Glutamatergic neuron (in vitro differentiated cells): ENCODE measurements at places on chromosomes 12 and 14.

GRCh38 chr12:6765634-6766581 is at the start of gene PTMS:
Gene PTMS (plus strand): TSS chr12:6766363. CDS start chr12:6766706, 343 bp downstream.
- peak; percentile 89 for DNase-seq

DNA sequence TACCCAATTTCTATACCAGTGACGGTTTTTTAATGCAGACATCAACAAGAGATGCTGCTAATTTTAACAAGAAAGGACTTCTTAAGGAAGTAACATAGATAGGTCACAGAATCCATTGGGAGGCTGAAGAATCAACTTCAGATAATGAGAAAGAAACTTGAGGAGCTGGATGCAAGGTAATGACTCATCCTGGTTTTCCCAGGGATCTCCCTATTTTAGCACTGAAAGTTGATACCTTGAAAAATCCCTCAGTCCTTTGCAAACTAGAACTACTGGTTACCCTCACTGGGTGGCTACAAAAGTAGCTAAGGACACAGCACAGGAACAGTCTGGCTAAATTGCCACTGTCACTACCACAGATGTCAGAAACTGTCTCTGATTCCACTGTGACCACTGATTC is 561.9 kb downstream of the FLRT2 start:
- DNase-seq: no peak

DNA sequence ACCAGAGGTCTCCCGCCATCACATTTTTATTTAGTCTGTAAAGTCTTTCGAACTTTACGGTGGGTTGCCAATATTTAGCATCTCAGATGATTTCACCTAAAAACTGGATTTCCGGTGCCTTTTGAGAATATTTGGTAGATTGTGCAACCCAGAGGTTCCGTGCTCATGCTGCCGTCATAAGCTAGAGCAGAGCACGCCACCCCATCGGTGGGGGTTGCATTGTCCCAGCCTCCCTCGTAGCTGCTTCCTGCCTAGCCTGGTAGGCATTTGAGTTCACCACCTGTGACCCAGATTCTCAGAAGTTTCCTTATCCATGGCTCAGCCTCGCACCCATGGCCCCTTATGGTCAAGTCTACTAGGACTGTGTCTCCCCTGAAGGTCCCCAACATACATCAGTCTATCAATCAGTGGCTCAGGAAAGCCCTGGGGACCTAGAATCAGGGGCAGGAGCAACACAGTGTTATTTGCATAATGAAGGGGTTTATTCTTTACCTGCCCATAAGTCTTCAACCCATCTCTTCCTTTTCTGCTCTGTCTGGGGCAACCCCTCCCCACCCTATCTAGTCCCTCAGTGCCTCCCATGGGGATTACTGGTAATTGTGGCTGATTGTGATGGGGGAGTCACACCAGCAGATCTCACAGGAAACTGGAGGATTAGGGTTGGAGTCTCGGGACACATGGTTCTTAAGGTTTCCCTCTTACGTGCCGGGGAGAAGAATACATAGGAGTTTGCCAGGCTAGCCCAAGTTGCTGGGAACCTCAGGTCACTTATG is 152.3 kb downstream of the PHETA1 start:
- DNase-seq: no peak

DNA sequence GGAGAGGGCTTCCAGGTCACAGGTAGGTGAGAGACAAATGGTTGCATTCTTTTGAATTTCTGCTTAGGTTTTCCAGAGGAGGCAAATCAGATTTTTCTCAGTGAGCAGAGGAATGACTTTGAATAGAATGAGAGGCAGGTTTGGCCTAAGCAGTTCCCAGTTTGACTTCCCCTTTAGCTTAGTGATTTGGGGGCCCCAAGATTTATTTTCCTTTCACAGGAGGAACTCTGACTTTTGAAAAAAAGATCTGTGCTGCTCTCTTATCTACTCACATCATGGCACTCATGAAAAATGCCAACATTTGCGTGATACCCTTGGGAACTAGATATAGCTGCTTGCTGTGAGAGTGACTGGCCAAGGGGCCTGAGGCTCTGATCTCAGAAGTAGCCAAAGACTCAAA is 58.0 kb upstream of the EVL start:
- no peak for DNase-seq

DNA sequence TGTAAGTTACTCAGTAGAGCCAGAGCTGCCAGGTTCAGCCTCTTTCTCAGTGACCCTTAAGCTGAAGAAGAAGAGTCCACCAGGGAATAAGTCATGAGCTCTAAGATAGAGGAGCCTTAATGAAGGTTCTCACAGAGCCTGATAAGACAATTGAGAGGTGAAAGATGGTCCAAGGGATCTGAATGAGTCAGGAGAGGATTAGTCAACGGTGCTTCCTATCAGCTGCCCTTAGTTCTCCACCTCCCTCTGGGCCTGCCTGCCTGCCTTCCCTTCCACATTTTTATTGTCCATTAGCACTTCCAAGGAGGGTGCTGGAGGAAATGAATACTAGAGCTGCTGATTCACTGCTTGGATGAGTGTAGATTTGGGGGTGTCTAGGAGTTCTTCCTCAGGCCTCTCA is 161.7 kb upstream of the RMST start:
- DNase-seq: no peak

DNA sequence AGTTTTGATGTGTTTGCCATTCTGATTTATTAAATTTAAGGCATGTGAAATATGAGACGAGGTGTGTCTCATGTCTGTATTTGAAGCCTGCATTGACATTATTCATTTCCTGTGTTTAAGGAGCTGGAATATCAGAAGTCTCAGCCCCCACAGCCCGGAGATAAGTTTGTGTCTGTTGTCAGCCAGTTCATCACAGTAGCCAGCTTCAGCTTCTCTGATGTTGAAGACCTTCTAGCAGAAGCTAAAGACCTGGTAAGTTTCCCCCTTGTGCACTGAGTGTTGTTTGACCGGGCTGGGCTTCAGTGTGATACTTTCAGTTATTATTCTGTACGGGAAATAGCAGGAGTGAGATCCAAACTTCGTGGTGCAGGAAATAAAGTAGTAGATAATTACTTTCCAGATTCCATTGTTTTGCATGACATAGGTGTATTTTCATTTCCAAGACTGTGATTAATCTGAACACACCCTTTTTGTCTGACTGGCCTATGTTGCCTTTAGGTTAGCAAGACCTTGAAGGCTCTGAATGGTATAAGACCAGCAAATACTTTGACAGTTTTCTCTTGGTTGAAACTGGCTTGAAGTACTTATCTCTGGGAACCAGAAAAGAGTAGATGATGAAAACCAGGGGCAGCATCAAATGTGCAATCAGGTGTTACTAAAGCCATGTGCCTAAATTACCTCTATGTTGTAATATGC is 101.5 kb downstream of the GPR135 start:
- DNase-seq: no peak

- DNase-seq: no peak
These were observed 56.4 kb upstream of the ATP2A2 start for GRCh38 chr12:110224379-110225304.

- no peak for DNase-seq
These were observed 32.7 kb upstream of the FBLN5 start for GRCh38 chr14:91980157-91980556.

DNA sequence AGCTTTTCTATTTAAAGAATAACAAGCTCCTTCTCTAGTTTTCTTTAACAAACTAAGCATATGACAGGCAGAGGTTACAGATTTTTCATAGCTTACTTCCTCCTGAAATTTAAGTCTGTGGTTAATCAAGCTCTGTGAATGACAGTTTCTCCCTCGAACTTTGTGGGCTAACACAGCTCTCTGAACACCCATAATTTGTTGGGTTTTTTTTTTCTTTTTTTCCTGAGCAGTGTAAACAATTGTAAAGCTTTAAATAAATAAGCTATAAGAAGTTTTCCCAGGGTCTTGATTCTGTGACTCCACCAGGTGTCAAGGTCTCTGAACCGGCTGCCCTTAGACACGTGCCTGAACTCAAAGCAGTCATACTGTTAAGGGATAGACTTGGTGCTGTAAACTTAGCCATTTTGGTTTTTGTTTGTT is 128.1 kb upstream of the AMIGO2 start:
- DNase-seq: no peak

GRCh38 chr12:53995002-53995377 is 5.0 kb upstream of the HOXC9 start:
- DNase-seq: no peak

GRCh38 chr12:49111206-49111605 is 559 bp upstream of the LMBR1L start:
- no peak for DNase-seq

DNA sequence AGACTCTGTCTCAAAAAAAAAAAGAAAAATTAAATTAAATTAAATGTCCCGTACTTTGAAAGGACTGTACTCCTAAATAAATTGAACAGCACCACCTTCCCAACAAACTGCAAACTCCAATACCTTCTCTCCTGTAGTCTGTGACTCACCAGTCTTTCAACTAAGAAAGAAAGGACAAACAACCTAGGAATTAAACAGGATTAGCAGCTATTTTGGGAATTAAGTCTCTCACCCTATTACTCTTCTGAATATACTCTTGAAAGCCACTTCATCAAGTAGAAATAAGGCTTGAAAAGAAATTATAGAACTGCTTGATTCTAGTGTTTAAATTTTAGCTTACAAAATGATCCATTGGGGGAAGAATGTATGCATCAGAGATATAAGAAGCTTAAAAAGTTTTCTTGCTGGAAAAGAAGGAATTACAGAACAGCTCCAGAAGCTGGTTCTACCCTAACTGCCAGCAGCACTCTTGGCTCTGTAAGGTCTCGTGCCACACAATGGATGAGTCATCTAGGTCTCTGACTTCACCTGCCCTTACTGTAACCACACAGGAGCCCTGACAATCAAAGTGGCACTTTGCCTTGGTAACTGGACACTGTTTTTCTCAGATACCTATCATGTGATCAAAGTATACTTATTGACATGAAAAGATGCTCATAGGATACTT is 57.0 kb upstream of the CERS5 start:
- DNase-seq: no peak

DNA sequence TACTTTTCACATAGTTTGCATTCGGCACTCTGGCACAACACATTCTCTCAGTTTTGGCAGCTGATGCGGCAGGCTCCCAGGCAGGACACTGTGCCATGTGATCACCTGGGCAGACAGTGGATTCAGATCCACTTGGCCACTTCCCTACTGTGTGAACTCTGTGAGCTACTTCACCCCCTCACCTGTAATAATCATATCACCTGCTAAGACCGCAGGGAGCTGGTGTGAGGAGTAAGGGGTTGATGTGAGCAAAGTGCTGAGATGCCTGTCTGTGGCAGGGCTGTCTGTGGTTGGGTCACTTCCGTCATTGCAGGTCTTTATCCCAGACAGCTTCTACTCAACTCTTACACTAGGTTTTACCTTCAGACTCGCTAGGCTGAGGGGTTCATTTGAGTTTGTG is 50.4 kb upstream of the AMN start:
- DNase-seq: no peak

DNA sequence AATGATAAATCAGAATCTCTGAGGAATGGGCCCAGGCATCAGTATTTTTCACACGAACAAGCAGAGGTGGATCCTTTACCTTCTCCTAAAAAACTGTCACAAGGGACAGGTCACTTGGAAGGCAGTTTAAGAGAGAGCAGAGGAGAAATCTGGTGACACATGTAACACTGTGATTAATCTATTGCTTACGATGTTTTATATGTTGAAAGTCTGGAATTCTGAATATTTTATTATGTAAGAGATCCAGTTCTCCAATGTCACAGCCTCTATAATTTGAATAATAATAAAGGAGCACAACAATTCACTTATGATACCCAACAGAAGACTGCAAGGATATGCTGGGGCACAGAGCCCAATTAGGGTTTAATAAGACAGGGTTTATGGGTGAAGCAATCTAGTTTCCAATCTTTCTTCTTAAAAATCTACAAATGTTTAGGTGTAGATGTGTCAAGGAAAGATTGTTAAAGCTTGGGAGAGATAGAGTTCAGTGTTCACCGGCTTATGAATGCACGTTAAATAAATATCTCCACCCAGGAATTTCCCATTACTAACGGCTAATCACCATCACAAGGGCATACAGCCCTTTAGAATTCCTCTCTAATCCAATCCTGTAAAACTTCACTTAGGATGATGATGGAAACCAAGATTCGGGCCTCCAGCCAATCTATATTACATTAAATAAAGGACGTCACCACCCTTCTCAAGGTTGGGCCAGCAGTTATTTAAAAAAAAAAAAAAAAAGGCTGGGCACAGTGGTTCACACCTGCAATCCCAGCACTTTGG is 23.4 kb downstream of the DUSP16 start:
- no peak for DNase-seq

DNA sequence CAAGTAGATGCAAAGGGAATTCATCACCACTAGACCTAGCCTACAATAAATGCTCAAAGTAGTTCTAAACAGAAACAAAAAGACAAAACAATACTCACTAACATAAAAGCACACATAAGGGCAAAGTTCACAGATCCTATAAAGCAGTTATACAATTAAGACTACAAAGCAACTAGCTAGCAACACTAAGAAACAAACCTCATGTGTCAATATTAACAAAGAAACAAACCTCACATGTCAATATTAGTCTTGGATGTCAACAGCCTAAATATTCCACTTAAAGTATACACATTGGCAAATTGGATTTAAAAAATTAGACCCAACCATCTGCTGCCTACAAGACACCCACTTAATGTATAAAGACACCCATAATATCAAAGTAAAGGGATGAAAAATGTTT is 152.7 kb downstream of the KCNK10 start:
- DNase-seq: no peak

- no peak for DNase-seq
These were observed 30.8 kb upstream of the G2E3 start for GRCh38 chr14:30528119-30528518.

DNA sequence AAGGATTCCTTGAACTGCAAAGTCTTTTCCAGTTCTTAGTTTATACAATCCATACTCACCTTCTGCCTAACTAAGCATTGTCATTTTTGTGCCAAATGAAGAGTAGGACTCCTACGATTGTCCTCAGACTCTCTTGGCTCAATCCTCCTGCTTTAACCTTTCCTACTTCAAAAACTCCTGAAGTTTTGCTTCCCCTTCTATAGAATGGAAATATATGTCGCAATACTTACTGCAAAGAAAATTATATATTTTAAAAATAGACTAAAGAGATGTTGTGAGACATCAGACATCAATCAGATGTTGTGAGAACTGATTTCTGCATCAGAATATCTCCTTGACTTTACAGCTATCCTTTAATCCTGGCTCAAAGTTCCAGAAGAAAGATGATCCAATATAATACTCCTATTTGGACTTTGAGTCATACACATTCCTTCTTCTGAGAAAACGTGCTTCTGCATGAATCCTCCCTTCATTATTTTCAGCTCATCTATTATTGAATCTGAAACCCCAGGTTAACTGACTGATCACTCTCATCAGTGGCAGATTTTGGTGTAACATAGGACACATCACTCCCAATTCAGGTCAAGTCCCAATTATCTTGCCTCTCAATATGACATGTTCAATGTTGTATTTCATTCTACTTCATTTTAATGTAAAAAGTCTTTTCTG is 48.8 kb downstream of the A2M start:
- no peak for DNase-seq

- no peak for DNase-seq
These were observed 33.4 kb upstream of the PNMA1 start for GRCh38 chr14:73747379-73748211.

DNA sequence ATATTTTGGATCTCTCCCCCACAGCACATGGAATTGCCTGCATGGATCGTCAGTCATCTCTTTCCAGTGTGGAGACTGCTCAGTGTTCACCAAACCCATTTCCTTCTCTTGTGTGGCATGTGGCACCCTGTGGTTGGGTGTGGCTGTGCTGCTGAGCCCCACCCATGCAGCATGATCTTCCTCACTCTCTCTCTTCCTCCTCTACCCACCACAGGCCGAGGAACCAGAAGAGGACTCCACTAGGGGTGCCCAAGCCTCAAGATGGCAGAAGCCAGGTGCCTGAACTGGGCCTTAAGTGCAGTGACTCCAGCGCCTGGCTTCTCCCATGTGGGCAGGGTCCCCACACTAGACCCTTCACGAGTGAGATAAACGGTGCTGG is 66.8 kb upstream of the GPR68 start:
- no peak for DNase-seq

- DNase-seq: no peak
These were observed 842.3 kb downstream of the SLC6A15 start for GRCh38 chr12:84070292-84070691.
